ENCODE measurements at places on chromosomes 1 and 21.

DNA sequence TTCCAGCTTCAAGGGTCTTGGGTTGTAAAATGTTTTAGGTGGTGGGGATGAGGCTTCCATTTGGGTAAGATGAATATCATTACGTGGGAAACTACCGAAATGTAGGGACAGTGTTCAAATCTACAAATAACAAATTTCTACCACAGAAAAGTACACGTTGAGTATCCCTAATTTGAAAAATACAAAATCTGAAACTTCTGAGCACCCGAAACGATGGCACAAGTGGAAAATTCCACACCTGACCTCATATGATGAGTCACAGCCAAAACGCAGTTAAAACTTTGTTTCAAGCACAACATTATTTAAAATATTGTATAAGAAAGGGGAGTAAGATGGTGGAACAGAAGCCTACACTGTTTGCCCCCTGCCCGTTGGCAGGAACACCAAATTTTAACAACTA, 8.8 kb upstream of the HENMT1 start:
- no peak for DNase-seq

DNA sequence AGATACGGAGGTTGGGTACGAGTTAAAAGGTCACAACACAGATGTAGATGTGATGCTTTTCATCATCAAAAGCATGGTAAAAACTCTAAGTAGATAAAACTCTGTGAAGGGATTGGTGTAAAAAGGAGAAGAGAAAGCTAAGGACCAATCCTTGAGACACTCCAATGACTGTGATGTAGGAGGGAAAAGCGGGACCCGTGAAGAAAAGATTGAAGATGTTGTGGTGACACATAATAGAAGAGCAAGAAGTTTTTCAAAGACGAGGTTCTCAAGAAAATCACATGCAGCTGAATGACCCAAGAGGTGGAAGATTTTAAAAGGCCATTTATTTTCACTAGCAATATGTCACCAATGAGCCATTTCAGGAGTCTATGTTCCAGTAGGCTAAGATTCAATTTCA, 179.5 kb downstream of the MRPL39 start:
- DNase-seq = no peak

DNA sequence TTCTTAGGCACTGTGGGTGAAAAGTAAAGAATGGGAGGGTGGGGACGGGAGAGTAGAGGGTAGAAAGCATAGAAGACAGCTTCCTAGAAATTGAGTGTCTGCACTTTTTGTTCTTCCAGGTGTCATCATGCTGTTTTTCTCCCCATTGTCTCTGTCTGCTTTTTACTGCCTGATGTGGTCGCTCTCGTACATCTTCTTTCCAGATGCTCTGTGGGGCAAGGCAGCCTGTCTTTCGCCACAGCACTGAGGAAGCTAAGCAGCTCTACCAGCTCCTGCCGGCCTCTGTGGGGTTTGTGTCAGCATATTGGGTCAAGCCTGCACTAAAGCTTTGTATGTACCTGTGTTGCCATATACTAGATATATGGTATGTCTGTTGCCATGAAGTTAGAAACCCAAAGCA, 13.2 kb downstream of the TMEM269 start:
- DNase-seq = no peak

DNA sequence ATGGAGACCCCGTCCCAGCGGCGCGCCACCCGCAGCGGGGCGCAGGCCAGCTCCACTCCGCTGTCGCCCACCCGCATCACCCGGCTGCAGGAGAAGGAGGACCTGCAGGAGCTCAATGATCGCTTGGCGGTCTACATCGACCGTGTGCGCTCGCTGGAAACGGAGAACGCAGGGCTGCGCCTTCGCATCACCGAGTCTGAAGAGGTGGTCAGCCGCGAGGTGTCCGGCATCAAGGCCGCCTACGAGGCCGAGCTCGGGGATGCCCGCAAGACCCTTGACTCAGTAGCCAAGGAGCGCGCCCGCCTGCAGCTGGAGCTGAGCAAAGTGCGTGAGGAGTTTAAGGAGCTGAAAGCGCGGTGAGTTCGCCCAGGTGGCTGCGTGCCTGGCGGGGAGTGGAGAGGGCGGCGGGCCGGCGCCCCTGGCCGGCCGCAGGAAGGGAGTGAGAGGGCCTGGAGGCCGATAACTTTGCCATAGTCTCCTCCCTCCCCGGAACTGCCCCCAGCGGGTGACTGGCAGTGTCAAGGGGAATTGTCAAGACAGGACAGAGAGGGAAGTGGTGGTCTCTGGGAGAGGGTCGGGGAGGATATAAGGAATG, 505 bp downstream of the LMNA start:
- no peak for DNase-seq

- no peak for DNase-seq
These were observed 81.6 kb upstream of the SSX2IP start for GRCh38 chr1:84771895-84772294.

- no peak for DNase-seq
These were observed 36.8 kb upstream of the RALGPS2 start for GRCh38 chr1:178688244-178688643.

GRCh38 chr1:168396508-168396907, 115.8 kb downstream of the TBX19 start:
- DNase-seq = no peak
